ENCODE measurements at places on chromosomes 5 and 9.
A peak's percentile ranks its signal among the peaks of the same experiment; 100 is the strongest.

DNA sequence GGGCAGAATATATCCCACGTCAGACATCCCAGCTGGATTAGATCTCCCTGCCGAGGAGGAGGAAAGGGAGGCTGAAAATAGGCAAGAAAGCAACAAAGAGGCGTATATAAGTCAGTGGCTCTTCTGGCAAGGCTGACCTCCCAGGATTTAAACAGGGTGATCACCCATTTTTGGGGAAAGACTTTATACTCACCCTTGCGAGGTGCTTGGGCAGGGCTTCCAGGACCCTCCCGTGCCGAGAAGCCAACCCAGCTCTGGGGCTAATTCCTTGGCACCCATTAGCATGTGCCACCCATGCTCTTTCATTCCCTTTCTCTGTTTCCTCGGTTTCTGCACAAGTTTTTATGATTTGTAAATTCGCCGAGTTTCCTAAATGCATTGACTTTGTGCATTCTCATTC lies 230.2 kb upstream of the IRX2 start:
- no peak for DNase-seq

- peak; percentile 71 for DNase-seq
These were observed 2.2 kb downstream of the HNRNPA0 start for GRCh38 chr5:137751869-137752491.

- no peak for DNase-seq
These were observed 402.1 kb upstream of the BRINP1 start for GRCh38 chr9:119771341-119771740.

DNA sequence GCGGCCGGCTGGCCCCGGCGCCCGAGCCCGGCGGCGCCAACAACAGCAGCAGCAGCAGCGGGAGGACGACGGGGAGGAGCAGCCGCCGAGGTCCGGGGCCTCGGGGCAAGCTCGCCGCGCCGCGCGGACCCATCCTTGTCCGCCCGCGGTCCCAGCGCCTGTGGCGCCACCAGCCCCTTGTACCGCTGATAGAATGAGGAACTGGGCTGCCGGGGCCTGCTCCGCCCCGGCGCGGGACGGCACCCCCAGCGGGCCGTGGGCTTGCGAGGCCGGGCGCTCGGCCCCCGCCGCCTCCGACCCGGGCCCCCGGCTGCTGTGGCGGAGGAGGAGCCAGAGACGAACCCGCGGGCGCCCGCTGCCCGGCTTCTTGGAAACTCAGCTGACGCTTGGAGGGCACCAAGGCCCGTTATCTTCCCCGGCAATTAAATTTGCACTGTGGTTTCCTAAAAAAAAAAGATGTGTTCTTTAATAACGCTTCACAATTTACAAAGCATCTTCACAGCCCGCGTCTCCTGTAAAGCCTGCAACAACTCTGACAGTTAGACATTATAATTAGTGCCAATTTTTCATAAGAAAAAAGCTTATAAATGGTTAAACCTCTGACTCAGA lies at the start of gene ARSB:
Gene ARSB (minus strand): TSS at position 195 of the 609 bp plus-strand sequence. CDS start 62 bp downstream, at position 133.
- no peak for DNase-seq

GRCh38 chr9:23577611-23578010 lies 248.4 kb downstream of the ELAVL2 start:
- no peak for DNase-seq

GRCh38 chr9:83792746-83793145 lies 24.8 kb downstream of the GKAP1 start:
- no peak for DNase-seq
